ENCODE measurements at places on chromosomes 4 and X.
A peak's percentile ranks its signal among the peaks of the same experiment; 100 is the strongest.

- DNase-seq = no peak
Observed at GRCh38 chr4:12207396-12207795, 778.7 kb upstream of the HS3ST1 start.

- no peak for DNase-seq
Observed at GRCh38 chr4:103634236-103634635, 85.5 kb downstream of the TACR3 start.

GRCh38 chrX:31506360-31506759 is 434.5 kb upstream of the FTHL17 start:
- DNase-seq = no peak

- DNase-seq = peak; percentile 11
Observed at GRCh38 chr4:68349279-68349648, 626 bp downstream of the YTHDC1 start.

DNA sequence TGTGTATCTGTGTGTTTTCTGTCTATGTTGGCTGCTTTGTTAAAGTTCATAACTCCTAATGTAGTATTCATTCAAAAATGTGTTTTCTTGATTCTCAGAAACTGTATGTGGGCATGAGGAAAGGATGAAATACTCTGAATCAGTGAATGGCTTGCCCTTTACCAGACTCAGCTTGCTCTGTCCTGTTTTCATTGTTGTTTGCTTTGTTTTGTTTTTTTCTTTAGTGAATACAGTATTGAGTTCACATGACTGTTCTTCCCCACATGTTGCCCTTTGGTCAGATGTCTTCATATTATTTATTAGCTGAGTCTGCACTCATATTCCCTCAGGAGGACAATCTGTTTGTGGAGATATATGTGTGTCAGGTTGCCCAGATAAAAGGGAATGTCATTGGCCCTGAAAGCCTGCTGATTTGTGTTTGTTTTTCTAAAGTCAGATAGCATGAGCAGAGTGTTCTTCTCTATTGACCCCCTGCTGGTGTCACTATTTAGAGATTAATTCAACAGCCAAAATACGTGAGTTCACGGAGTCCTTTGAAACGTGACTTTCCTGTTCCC is 1184.4 kb downstream of the RPA4 start:
- no peak for DNase-seq

DNA sequence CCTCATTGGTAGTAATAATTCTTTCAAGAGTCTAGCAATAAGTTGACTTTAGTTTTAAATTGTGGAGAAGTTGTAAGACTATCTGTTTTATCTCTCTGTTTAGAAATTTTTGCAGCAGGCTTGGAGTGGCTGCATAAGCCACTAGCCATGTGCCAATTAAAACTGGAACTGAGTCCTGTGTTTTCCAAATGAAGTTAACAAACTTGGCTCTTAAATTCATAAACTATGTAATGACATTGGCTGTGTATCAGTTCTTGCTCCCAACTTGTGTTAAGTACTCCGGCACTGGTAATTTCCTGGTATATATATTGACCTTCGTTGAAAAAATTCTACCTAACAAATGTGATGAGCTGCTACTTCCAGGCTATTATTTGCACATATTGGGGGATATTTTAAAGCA is 420.4 kb downstream of the GBA3 start:
- DNase-seq = no peak

- no peak for DNase-seq
Observed at GRCh38 chr4:69120870-69121269, 24.6 kb downstream of the UGT2B7 start.

DNA sequence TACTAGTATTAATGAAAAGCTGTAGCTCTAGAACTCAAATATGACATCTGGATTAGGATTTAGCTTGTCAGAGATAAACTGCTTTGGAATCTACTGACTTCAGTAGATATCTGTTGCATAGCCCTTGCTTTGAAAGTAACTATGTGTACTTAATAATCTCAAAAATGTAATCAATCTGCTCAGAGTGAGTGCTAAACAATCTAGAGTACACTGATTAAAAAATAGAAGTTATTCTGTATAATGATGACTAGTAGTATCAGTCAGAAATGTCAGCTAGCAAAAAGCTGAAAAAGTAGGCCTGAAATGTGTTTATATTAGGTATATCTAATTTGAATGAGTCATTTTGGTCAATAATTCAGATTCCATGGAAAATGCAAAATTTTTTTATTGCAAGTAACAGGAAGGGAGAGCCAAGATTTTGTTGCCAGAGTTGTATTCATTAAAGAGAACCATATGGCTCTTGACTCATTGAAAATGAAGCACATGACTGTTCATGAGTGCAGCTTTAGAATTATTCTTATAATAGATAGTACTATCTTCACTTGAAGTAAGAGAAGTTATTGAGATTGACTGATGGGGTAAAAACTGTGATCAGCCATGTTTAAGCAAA is 20.0 kb downstream of the CLCN3 start:
- DNase-seq = no peak

DNA sequence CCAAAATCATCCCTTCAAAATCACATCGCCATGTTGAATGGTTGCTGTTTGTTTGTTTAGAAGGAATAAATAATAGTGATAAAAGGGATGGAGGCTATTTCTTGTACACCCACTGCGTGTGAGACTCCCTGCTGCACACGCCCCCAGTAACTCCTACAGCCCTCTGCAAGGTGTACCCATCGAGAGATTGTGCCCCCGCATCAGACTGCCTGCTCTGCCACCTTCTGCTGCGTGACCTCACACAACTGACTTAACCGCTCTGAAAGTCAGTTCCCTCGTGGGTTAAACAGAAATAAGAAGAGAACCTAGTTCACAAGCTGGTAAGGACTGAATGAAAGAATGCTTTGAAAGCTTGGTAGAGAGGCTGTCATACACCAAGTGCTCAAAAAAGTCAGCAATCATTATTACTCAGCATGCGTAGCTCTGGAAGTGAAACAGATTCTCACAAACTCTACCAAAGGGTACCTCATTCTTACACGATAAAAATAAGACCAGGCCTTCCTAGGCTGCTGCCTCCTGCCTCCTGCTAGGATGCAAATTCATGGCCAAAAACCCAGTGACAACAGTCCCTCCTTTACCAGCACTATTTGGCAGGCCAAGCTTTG is 147.1 kb downstream of the CPEB2 start:
- no peak for DNase-seq

- DNase-seq = no peak
Observed at GRCh38 chr4:184757810-184758209, 23.9 kb upstream of the CENPU start.

- DNase-seq = no peak
Observed at GRCh38 chr4:174496631-174497432, 25.5 kb downstream of the HPGD start.

- DNase-seq = no peak
Observed at GRCh38 chrX:133921764-133922389, 63.5 kb downstream of the GPC3 start.

GRCh38 chr4:140858897-140859296 is 102.7 kb upstream of the TBC1D9 start:
- DNase-seq = no peak

GRCh38 chr4:157918036-157918832 is 254.6 kb downstream of the GASK1B start:
- no peak for DNase-seq

DNA sequence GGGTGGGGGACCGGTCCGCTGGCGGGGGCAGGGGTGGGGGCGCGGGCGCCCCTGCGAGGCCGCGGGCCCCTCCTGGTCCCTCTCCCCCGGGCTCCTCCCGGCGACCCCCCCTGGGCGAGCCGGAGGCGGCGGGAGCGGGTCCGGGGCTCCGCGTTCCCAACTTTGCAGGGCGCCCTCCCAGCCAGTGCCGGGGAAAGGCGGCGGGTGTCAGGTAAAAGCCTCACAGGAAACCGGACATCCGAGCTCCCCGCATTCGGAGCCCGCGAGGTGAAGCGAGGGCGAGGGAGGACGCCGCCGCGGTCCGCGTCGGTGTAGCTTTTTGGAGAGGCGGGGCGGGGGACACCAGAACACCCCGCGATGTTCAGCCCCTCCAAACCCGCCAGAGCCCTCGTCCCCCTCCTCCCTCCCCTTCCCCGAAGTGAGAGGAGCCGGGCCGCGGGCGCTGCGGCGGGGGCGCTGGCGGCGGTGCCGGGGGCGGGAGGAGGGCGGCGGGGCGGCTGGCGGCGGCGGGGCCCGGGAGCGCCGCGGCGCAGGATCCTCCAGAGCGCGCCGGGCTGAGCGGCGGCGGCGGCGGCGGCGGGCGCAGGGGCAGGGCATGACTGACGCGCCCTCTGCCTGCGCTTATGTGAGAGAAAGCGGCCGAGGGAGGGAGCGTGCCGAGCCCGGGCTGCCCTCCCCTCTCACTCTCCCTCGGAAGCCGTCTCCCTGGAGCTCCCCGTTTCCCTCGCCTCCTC is at the start of gene VEGFC:
Gene VEGFC, minus strand, starts transcription at position 597 of the 734 bp plus-strand sequence. CDS start 611 bp downstream, outside the sequence.
- peak; percentile 53 for DNase-seq

- DNase-seq = no peak
Observed at GRCh38 chrX:117607561-117607960, 509.0 kb downstream of the KLHL13 start.

DNA sequence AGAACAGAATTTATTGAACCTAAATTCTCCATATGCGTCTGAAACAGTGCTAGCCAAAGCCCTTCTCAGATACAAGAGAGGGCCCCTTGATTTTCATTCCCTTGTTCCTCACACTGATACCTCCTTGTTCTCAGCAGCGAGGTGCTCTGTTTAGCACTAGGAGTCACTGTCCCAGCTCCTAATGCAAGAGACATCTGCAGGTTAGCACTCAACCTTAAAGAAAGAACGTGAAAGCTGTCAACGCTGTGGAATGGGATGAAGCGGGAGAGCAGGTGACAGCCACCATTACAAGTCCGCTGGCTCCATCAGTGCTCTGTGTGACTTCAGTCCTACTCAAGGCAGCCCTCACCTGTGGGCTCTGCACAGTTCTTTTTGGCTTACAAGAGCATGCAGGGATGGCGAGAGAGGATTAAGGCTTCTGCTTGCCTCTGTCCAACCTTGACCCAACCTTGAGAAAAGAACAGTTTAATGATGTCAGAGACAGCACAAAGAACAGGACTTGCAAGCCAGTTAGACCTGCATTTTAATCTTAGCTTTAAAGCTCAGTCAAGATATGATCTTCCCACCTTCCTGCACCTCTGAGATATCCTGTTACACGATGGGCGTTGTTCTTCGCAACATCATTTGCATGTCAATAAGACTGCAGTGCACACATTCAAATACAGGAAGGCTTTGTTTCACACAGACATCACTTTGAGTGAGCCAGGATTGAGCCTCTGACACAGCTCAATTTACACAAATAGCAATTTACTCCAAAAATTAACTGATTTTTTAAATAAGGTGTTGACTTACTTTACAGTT is 95.1 kb downstream of the ARSF start:
- no peak for DNase-seq
